GM23248 (cell line): ENCODE measurements at places on chromosomes 12 and 14.

DNA sequence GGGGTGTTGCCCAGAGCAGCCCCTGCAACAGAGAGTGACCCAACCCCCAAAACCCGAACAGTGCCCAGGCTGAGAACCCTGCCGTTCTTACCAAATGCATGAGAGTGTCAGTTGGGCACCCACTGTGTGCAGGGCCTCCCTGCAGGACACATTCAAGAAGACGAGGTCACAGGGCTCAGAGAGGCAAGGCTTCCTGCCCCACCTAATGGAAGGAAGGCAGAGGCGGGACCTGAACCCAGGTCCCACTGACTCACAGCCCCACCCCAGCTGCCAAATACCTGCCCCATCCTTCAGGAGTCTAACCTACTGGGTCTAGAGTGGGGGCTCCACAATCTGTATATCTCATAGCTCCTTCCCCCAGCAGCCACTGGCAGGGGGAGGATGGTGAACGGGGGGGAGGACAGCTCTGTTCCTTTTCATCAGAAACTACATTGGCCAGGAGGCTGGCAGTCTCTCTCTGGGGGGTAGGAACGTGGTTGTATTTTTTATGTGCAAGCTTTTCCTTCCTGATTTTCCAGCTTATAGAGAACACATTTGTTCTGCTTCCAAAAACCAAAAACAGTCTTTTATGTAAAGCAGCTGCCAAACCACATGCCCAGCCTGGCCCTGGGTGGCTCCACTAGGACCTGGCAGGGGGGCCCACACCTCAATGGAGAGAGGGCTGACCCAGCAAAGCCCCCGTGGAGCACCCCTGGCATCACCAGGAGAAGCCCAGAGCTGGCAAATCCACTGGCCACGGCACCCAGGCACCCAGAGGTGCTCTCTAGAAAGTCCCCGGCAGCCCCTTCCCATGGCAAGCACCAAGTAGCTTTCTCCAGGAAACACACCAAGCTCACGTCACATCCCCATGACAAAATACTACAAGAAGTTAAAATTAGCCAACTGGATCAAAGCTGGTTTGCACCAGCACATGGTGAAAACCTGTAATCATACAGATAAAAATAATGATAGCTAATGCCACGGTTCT is 17.0 kb downstream of the NCOR2 start:
- DNase-seq: no peak

GRCh38 chr12:93292731-93293566 is 84.8 kb upstream of the NUDT4 start:
- DNase-seq: no peak

- peak; percentile 59 for DNase-seq
These were observed 19.5 kb downstream of the GPR68 start for GRCh38 chr14:91225025-91225424.

DNA sequence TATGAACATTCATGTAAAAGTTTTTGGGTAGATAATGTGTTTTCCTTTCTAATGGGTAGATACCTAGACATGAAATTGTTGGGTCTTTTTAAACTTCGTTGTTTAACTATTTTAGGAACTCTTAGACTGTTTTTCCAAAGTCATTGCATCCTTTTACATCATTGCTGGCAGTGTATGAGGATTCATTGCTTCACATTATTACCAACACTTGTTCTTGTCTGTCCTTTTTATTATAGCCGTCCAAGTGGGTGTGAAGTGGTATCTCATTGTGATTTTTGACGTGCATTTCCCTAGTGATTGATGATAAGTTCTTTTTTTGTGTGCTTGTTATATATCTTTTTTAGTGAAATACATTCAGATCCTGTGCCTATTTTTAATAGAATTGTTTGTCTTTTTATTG is 39.4 kb downstream of the USP15 start:
- DNase-seq: no peak

DNA sequence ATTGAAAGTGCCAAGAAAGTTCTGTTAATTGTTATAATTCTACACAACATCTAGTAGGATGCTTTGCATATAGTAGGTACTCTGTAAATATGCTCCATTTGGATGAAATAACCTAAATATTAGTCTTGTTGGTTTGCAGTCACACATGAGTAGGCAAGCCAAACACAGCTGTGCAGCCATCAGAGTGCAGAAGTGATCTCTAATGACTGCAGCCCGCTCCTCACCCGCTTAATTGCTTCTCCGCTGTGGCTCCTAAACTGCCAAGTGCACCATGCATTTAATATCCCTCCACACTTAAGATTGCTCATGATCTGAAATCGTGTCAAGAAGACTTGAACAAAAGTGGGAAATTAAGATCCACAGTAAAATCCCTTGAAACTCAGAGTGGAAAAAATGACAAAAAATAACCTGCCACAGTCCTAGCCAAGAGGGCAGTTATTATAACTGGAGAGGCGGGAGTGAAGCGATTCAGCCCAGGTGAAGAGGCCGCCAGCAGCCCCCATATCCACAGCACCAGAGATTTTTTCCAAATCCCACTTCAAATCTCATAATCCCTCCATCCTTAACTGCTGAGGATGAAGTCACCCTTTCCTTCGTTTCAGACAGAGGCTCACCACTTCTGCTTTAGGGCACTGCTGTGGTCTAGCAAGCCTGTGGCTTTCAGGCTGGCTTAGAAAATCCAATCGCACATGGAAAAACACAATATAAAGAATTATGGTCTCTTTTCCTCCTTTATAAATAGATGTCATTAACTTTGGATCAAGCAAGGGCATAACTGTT is 69.5 kb downstream of the TMEM30B start:
- no peak for DNase-seq

DNA sequence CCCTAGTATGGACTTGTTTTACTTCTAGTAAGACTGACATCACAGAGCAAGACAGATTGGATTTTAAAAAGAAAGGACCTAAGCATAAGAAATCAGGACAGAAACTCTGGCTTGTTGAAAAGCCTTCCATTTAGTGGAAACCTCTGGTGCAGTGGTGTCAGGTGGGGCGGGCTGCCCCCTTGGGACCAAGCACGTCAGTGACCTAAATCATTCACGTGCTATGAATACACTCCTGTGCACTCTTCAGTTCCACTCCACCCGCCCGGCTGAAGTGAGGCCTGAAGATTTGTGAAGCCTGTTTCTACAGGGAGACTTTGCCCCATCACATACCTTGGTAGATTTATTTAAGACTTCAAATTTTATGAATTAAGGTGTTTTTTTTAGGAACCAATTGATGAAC is 58.2 kb upstream of the STRN3 start:
- no peak for DNase-seq
